ENCODE measurements at places on chromosomes 16 and 17.

GRCh38 chr17:50511058-50511457 is 2.8 kb downstream of the MYCBPAP start:
- DNase-seq: no peak
- H3K4me3 ChIP-seq: no peak overlapping the region
- H3K27ac ChIP-seq: no peak overlapping the region
- peaks cover 11% of the 10 kb centered on the region for H3K4me1 ChIP-seq
- no peaks in the 10 kb centered on the region for H3K27me3 ChIP-seq
- H3K36me3 ChIP-seq: no peaks in the 10 kb centered on the region

DNA sequence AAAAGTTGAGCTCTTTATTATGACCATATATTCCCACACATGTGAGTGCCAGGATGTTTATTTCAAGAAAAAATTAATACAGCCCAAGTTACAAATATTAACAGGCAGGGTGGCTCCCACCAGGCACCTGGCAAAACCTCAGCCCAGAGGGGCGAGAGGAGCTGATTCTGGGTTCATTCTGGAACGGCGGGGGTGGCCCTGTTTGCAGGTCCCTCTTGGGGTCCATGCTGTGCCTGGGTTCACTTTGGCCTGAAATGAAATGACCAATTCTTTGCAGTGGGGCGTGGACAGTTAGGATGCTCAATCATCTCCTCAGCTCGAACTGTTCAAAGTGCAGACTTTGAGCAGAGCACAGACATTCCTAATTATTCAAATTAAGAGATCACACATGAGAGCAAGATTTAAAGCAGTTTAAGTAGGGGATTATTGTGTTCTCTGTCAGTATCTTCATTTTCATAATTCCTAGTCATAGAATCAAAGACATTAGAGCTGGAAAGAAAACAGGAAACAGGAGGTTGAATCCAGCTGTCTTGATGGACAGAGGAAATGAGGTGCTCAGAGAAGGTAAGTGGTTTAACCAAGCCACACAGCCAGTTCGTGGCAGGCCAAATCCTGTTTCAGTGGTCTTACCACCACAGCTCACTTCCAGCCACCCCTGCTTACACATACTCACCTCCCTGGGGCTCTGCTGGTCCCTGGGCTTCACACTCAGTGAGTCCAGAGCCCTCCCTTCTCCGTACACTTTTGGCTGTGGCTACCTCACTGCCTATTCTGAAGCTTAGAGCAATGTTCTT is 363.9 kb upstream of the TNRC6C start:
- no peaks in the 10 kb centered on the region for H3K36me3 ChIP-seq
- DNase-seq: no peak

DNA sequence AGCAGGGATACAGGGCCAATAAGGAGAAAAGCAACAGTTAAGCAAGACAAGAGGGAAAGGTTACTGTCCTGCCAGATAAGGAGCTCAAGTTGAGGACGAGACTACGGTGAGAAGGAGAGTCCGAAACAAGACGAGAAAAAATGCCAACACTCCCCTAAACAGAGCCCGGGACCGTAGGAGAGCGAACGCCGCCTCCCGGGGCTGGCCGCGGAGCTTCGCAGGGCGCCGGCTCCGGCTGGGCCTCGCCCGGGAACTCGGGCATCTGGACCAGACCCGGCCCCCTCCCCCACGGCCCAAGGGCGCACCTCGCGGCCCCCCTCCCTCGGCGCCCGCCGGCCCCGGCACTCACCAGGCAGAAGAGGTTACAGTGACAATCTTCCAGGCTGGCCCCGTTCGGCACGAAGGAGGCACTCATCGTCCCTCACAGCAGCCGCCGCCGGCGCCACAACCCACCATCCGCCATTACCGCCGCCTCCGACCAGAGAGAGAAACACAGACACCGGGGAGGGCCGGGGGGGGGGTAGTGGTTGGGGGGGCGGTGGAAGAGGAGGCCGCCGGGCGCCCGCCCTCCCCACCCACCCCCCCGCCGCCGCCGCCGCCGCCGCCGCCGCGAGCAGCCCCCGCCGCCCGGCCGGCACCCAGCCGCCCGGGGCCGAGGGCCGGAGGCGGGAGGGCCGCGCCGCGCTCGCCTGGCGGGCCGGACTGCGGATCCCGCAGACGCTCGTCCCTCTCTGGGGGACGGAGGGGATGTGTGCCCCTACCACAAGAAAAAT is at the start of gene MED13:
TSS of gene MED13 (minus strand) at position 488 of the 773 bp plus-strand sequence. CDS start at position 415, 73 bp downstream.
- H3K27ac ChIP-seq: peak within 1 kb of the TSS; percentile 95
- H3K36me3 ChIP-seq: peaks cover 18% of the 10 kb centered on the region
- H3K4me3 ChIP-seq: peak within 1 kb of the TSS; percentile 92
- no peak for DNase-seq
- peaks cover 13% of the 10 kb centered on the region for H3K4me1 ChIP-seq

DNA sequence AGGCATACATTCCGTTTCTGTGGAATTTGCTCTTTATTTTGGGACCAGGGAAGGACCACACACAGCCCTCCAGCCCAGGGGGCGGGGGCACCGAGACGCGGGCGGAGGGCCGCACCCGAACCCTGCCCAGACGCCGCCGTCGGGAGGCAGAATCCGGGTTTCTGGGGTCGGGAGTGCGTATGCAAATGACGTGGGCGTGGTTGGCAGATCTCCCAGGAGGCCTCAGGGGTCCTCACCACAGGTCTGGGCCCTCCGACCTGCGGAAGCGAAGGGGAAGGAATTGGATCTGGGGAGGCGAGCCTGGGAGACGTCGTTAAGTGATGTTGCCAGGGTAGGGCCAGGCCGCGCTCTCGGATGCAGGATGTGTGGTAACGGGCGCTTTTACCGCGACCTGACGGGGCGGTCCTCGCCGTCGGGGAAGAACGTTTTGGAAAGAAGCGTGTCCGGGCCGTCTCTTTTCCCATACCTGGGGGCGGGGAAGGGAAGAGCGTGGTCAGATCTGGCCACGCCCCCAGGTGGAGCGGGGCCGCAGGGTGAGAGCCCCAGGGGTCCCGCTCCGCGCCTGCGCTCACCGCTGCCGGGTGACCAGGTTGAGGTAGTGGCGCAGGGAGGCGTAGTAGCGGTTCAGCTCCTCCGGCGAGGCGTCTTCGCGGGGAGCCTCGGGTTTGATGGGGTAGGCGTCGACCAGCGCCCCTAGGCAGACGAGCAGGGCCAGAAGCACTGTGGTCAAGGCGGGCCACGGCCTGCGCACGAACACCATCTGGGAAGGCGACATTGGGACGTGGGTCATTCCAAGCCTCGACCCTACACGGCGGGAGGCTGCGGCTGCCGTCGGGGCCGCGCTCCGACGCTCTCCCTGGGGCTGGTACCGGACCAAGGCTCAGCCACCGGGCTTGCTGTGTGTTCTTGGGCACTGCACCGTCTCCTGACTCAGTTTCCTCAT is 745 bp downstream of the PYY start:
- no peaks in the 10 kb centered on the region for H3K36me3 ChIP-seq
- no peak for DNase-seq
- H3K27me3 ChIP-seq: no peaks in the 10 kb centered on the region
- H3K27ac ChIP-seq: no peak overlapping the region
- no peaks in the 10 kb centered on the region for H3K4me1 ChIP-seq

- H3K4me3 ChIP-seq: no peak overlapping the region
- H3K36me3 ChIP-seq: no peaks in the 10 kb centered on the region
- no peak for DNase-seq
- H3K27ac ChIP-seq: no peak overlapping the region
Observed at GRCh38 chr17:55198690-55199370, 65.9 kb upstream of the HLF start.

- H3K4me3 ChIP-seq: no peak overlapping the region
- H3K36me3 ChIP-seq: no peaks in the 10 kb centered on the region
- H3K4me1 ChIP-seq: no peaks in the 10 kb centered on the region
- DNase-seq: no peak
Observed at GRCh38 chr17:5902181-5903140, 167.7 kb upstream of the WSCD1 start.

DNA sequence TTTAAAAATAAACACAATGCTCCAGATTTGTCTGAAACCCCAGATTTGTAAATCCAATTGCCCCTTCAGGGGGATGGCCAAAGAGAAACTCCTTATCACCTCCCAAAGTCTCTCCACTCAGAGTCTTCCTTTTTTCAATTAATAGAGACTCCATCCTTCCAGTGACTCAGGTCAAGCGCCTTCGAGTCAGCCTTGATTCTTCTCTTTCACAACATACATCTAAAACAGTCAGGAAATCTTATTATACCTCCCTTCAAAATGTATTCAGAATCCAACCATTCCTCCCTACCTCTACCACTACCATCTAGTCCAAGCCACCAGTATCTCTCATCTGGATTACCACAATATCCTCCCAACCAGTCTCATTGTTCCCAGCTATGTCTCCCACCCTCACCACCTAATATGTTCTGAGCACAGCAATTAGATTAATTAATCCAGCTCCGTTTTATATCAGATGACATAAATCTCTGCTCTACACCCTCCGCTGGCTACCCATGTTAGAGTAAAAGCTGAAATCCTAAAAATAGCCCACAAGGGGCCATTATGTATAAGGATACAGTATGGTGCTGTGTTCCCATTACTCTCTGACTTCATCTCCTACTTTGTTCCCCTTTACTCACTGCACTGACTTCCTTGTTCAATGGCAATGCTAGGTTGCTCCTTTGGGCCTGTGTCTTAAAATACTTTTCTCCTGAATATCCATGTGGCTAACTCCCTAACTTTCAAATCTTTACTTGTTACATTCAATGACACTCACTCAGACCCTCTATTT is 11.8 kb downstream of the SIAH1 start:
- no peak overlapping the region for H3K4me3 ChIP-seq
- H3K4me1 ChIP-seq: peaks cover 12% of the 10 kb centered on the region
- no peak overlapping the region for H3K27ac ChIP-seq
- no peaks in the 10 kb centered on the region for H3K27me3 ChIP-seq
- no peak for DNase-seq
- no peaks in the 10 kb centered on the region for H3K36me3 ChIP-seq

DNA sequence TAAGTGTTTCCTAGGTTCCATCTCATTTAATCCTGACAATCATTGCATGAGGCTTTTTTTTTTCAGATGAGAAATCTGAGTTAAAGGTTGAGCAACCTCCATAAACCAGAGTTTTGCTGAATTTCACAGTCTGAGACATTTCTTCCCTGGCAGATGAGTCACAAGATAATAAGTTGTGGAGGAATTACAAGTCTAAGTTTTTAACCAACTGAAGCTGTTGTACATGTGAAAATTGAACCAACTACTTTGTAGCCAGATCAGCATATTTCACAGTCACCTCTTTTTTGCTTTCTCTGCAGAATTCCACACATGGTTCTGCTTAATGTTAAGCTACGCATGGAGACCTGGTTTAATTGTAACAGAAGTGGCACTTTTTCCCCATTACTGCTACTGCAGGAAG is 765.6 kb downstream of the CDH11 start:
- no peak overlapping the region for H3K27ac ChIP-seq
- H3K36me3 ChIP-seq: no peaks in the 10 kb centered on the region
- no peak for DNase-seq
- no peaks in the 10 kb centered on the region for H3K27me3 ChIP-seq
- no peaks in the 10 kb centered on the region for H3K4me1 ChIP-seq

GRCh38 chr17:75271955-75272847 is 1.2 kb upstream of the MIF4GD start:
- peaks cover 33% of the 10 kb centered on the region for H3K4me1 ChIP-seq
- peak overlapping the region; percentile 81 for H3K4me3 ChIP-seq
- H3K36me3 ChIP-seq: no peaks in the 10 kb centered on the region
- no peaks in the 10 kb centered on the region for H3K27me3 ChIP-seq

GRCh38 chr16:4101421-4102219 is 14.6 kb downstream of the ADCY9 start:
- H3K4me3 ChIP-seq: no peak overlapping the region
- H3K36me3 ChIP-seq: no peaks in the 10 kb centered on the region
- H3K4me1 ChIP-seq: peaks cover 45% of the 10 kb centered on the region
- DNase-seq: no peak
- H3K27ac ChIP-seq: peak overlapping the region; percentile 77

DNA sequence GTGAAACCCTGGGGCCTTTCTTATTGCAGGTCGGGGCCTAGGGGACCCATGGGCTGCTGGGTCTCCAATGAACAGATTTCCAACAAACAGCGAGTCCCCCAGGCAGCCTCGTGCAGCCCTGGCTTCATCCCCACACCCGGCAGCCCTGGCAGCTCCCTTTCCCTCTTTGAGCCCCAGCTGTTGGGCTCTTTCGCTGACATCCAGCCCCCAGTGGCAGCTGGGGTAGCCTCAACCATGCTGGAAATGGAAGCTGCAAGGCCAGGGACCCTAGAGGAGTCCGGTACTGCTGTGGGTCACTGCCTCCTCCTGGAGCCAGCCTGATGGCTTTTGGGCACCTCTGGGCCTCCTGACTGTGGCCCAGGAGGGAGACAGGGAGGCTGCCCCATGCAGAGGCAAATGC is 5.9 kb downstream of the RPUSD1 start:
- no peak for DNase-seq
- no peak overlapping the region for H3K27ac ChIP-seq
- H3K27me3 ChIP-seq: no peaks in the 10 kb centered on the region
- H3K4me1 ChIP-seq: peaks cover 14% of the 10 kb centered on the region
- H3K4me3 ChIP-seq: no peak overlapping the region

DNA sequence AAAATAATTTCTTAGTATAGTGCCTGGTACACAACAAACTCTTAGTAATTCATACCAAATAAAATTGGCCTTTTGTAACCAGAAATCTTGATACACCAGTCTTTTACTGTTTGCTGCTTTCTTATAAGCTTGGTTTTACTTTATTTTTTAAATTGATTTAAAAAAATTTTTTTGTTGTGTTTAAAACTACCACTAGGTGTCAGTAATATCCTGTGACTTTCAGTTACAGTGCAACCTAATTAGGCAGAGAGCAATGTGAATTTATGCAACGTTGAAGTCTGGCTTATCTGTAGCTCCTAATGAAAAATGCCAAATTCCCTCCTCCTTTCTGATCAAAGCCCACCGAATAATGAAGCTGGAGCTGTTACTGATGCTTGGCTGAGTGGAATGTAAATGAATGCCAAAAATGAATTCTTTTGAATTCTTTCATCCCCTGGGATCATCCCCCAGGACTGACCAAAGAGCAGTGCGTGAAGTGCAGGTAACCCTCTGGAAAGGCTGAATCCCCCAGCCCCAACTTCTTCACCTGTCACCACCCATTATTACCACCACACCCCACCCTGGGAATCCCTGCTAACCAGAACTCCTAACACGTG is 3.8 kb downstream of the ERCC4 start:
- peaks cover 9% of the 10 kb centered on the region for H3K36me3 ChIP-seq
- no peaks in the 10 kb centered on the region for H3K27me3 ChIP-seq
- peaks cover 35% of the 10 kb centered on the region for H3K4me1 ChIP-seq
- H3K4me3 ChIP-seq: no peak overlapping the region
- H3K27ac ChIP-seq: peak overlapping the region; percentile 24
- peak; percentile 41 for DNase-seq

DNA sequence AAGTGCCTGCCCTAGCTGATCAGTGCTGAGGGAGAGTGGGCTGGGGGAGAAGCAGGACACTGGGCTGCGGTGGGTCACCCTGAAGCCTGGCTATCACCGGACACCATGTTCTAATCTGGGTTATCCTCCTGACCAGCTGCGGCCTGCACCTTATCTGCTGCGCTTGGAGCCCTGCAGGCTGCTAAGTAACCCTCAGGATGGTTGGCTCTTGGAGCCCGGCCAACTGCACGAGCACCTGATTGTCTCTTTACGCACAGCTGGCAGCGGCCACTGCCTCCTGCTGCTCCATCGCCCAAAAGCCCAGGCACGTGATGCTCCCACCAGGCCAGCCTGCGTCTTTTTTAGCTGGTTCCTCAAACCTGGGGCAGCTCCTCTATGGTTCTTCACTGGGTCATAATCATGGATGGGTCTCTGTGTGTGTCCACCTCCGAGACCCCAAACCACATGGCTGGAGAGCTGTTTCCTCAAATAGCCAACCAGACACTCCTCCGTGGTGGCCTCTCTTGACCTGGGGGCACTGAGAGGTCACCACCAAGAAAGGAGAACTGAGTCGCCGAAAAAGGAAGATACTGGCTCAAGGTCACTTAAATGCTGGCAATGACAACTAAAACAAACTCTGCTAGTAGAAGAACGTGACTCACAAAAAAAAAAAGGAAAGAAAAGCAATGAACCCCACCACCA is 21.7 kb downstream of the SPHK1 start:
- no peaks in the 10 kb centered on the region for H3K4me1 ChIP-seq
- H3K36me3 ChIP-seq: 0 out of 2 replicates have a peak, but pooled peaks cover 2% of the 10 kb centered on the region
- no peak overlapping the region for H3K27ac ChIP-seq
- H3K4me3 ChIP-seq: no peak overlapping the region
- no peaks in the 10 kb centered on the region for H3K27me3 ChIP-seq

Measured in Panc1 (cell line).